ENCODE measurements at places on chromosomes 7 and 10. TPM values are rescaled to one million over a fixed set of nuclear protein-coding genes. Genes with fewer than 3 reads are reported as not detected.

The GAD2 gene
- total RNA-seq, result not detected

The GPRIN2 gene
- total RNA-seq, result not detected

The TMEM213 gene
- total RNA-seq, result not detected

DNA sequence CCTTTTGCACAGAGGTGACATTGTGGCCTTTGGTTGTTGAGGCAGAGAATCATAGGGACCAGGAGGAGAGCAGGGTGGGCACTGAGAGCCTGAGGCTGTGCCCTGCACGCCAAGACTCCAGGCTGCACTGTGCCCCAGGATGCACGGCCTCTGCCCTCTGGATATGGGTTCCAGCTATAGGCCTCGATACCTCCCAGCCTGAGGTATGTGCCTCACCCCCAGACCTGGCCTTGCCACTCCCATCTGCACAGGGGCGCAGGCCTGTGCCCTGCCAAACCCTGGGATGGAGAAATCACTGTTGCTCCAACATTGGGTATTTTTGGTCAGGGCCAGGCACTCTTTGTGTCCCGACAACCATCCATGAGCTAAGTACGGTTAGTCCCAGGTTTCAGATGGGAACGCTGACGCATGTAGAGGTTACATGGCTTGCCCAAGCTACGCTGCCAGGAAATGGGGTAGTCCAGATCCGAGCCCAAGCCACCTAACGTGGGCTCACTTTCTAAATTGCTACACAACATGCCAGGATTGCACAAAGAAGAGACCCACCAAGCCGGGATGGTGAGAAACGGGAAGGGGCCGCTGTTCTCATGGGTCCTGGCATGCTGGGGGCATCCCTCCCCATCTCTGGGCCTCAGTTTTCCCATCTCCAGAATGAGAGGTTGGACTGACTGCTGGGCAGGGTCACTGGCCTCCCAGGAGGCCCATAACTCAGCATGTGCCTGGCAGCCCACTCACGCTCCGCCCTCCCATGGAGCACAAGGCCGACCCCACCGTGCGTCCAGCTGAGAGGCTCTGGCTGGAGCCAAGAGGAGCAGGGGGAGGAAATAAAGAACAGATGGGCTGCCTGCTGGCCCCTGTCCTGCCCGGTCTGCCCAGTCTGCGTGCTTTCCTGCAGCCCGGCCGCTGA is 44.2 kb downstream of the ZCCHC24 start:
- H3K4me3 ChIP-seq, result no peak overlapping the region
- no peaks in the 10 kb centered on the region for H3K36me3 ChIP-seq
- peaks cover 7% of the 10 kb centered on the region for H3K27me3 ChIP-seq

Data from activated naive CD8-positive, alpha-beta T cell treated with anti-CD3 and anti-CD28 coated beads for 36 hours (primary cell).